Stimulated activated naive B cell treated with anti-CD40 and anti-IgM and Interleukin-4, amounts not matched to agents 10 μg/mL and 1 μg/mL and 100 μg/mL, for 72 hours (primary cell): ENCODE measurements at places on chromosomes 16 and 17.

- DNase-seq = no peak
Measured at GRCh38 chr16:27920391-27920891, 143.1 kb downstream of the GSG1L start.

DNA sequence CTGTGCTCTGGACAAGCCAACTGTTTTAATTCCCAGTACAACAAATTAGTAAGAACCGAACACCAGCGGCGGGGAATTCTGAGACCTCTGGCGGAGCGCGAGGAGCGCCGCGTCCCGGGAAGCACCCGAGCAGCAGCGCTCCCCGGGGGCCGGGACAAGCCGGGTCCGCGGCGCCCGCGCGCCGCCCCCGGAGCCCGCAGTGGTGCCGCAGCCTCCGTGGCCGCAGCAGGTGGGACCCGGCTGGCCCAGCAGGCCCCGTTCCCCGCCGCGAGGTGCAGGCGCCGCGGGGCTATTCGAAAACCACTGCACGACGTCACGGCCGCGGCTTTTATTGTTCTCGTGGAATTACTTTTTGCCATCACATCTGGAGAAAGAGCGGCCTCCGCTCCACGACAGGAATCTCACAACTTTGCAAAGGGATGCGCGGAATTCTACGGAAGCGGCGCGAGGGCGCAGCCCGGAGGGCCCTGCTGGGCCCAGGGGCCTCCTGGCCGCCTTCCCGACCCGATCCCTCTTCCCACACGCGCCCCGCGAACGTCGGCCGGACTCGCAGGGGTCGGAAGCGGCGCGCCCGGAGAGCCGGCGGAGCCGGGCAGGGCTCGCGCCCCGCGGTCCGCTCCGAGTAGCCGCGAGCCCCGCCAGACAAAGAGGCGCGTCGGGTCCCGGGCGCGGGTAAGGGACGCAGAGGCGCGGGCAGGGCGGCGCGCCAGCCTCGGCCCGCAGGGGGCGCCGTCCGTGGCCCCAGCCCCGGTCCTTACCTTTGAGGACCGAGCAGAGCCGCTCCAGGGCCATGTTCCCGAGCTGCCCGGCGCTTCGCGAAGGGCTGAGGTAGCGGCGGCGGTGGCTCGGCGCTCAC lies 696 bp downstream of the NETO2 start:
- peak; percentile 62 for DNase-seq

DNA sequence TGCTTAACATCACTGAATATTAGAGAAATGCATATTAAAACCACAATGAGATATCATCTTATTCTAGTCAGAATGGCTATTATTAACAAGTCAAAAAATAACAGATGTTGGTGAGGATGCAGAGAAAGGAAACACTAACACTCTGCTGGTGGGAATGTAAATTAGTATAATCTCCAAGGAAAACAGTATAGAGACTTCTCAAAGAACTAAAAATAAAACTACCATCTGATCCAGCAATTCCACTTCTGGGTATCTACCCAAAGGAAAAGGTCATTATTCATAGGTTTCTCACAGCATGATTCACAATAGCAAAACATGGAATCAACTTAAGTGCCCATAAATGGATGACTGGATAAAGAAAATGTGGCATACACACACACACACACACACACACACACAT lies 166.4 kb downstream of the CEP112 start:
- DNase-seq = no peak

GRCh38 chr16:14513389-14514107 lies 116.5 kb downstream of the PARN start:
- DNase-seq = no peak

GRCh38 chr17:33680472-33680871 lies 387.4 kb upstream of the ASIC2 start:
- DNase-seq = no peak

DNA sequence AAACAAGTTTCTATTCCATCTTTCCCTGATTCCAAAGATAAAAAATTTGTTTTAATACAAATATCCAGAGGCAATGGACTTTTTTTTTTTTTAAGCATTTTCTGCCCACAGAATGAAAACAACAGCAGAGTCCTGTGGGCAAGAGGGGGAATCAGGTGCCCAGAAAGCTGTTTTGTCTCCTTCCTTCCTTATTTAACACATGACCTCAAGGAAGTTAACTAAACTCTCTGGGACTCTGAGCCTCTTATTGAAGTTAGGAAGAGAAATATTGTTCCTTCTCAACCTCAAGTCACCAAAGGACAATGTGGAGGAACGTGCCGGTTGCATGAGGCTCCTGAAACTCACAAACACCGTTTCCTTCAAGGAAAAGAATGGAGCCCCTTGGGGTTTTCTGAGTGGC lies 34.9 kb downstream of the LITAF start:
- no peak for DNase-seq

GRCh38 chr17:63696381-63696961 lies 3.5 kb downstream of the LIMD2 start:
- DNase-seq = peak; percentile 46

GRCh38 chr16:88871349-88871702 lies 4.9 kb upstream of the PABPN1L start:
- no peak for DNase-seq

GRCh38 chr17:50605429-50605828 lies 29.3 kb upstream of the ABCC3 start:
- DNase-seq = no peak

- DNase-seq = no peak
Measured at GRCh38 chr16:2147981-2148671, at the start of gene RAB26. Gene RAB26, plus strand, starts transcription at chr16:2148625. Its CDS starts 159 bp downstream, at chr16:2148784.

DNA sequence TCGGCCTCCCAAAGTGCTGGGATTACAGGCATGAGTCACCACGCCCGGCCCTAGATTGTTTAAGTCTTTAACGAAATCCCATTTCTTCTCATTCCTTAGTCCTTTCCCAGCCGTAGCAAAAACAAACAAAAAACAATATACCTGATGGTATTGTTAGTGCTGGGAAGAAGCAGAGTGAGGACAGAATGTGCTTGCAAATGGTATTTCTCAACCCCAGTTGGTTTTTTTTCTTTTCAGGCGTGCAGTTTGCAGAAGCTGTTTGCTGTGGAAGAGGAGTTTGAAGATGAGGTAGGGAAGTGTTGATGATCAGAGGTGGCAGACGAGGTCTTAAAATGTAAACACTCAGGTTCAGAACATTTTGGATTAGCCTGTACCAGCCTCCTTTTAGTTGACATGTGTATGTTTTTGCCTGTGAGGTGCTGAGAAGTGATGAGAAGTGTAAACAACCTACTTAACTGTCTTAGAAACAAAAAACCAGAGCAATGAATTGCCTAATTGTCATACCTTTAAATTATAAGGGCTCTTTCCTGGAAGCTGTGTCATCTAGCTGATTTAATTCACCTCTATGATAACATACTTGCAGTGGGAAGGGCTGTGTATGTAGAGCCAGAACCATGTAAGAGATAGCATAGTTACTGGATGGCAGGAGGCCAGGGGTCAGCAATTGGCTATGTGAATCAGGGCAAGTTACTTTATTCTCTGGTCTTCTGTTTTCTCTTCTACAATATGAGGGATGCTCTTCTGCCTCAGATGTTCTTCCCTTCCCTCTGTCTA lies 3.4 kb downstream of the HROB start:
- no peak for DNase-seq

DNA sequence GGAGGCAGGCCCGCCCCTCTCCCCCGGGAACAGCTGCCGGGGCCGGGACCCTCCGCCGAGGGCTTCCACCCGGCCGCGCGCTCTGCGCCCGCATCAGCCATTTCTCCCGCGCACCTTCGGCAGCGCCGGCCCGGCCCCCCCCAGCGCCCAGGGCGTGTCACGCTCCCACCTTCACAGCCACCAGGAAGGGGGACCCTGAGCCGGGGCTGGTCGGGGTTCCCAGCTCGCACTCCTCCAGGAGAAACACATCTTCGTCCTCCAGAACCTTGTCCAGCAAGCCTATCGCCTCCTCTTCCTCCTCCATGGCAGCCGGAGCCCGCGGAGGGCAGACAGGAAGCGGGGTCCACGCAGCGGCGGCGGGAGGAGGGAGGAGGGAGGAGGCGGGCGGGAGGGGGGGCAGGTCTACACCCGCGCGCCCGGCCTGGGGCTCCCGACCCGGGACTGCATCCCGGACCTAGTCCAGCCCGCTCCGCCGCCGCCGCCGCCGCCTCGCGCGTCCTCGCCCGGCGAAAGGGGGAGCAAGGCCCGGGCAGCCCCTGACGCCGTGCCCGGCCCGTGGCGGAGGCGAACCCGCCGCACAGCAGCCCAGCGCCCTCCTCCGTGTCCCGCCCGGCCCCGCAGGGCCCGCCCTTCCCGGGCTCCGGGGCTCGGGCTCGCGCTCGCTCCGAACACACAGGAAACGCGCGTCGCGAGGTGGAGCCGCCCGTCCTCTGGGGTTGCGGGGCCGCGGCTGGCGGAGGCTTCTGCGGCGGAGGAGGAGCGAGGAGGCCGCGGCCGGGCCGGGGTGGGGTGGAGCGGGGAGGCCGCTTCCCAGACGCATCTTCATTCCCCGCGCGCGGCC lies 70.8 kb downstream of the ABR start:
- DNase-seq = no peak

DNA sequence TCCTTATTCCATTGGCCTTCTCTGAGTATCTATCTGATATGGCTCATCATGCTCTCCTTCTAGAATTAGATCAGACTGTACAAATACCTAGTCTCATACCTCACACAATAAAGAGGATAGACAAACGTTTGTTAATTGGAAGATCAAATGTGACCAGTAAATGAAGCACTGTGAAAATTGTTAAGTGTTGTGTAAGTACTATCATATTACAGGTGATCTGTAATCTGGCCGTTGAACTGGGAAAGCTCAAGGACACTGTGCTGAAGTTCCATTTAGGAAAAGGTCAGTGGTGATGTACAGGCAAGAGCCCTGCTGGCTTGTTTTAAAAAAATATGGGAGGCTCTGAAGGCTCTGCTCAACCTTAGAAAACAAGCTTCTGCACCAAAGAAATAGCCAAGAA lies 38.5 kb upstream of the CORO6 start:
- no peak for DNase-seq

GRCh38 chr16:67989322-67990017 lies 9.2 kb upstream of the DPEP3 start:
- DNase-seq = no peak

DNA sequence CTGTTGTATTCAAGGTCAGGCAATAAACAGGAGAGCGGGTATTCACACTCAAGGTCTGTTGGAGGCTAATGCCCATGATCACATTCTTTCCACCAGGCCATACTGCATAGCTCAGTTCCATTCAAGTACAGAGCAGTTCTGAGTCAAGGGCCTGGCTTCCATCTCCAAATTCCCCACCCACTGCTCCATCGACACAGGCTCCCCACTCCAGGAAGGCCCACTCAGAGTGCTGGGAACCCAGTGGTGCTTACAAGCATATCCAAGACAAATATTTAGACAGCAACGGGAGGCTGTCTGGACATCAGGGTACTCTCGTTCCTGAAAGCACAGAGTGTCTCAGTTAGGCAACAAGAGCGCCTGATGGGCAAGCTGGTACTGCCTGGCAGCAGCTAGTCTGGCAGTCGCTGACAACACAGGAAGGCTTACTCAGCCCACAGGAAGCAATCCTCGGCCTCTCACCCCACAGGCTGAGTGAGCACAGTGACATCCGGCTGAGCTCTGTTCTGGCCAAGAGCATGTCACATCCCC lies 40.9 kb downstream of the RFFL start:
- DNase-seq = peak; percentile 29

DNA sequence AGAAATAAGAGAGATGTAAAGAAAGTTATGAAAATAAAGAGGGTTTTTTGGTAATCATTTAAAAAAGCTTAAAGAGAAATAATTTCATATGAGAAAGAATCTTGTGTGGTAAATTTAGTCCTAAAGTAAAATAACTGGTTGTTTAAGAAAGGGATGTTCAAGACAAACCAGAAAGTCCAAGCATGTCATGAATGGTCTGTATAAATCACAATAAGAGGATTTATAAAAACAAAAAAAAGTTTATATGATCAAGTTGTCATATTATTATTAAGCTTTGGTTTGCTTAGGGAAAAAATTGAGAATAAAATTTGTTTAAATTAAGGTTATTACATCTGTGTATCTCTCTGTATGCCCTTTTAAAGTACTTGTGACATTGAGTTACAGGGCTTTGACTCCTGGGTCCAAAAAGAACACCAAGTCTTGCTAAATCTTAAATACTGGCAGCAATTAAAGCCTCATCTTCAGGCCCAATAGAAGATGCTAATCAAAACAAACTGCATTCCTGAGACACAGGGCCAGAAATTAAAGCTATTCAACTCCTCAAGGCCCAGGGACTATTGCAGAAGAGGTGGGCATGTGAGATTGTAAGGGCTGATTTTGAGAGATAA lies 15.6 kb upstream of the TRIM25 start:
- no peak for DNase-seq

DNA sequence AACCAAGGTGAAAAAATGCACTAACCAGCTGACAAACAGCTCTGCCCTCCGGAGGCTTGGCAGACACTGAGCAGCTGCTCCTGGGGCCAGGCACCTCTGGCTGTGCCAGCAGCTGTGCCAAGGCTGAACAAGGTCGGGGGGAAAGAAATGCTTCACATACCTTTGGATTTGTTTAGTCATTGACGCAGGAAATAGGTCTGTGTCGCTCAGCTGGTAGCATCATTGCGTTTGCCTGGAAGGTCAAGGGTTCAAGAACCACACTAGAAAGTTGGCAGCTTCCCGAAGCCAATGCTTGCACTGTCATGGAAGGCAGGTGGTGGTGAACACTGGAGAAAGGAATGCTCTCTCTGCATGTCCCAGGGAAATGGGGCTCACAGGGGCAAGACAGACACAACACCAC lies 63.5 kb downstream of the PCTP start:
- no peak for DNase-seq

DNA sequence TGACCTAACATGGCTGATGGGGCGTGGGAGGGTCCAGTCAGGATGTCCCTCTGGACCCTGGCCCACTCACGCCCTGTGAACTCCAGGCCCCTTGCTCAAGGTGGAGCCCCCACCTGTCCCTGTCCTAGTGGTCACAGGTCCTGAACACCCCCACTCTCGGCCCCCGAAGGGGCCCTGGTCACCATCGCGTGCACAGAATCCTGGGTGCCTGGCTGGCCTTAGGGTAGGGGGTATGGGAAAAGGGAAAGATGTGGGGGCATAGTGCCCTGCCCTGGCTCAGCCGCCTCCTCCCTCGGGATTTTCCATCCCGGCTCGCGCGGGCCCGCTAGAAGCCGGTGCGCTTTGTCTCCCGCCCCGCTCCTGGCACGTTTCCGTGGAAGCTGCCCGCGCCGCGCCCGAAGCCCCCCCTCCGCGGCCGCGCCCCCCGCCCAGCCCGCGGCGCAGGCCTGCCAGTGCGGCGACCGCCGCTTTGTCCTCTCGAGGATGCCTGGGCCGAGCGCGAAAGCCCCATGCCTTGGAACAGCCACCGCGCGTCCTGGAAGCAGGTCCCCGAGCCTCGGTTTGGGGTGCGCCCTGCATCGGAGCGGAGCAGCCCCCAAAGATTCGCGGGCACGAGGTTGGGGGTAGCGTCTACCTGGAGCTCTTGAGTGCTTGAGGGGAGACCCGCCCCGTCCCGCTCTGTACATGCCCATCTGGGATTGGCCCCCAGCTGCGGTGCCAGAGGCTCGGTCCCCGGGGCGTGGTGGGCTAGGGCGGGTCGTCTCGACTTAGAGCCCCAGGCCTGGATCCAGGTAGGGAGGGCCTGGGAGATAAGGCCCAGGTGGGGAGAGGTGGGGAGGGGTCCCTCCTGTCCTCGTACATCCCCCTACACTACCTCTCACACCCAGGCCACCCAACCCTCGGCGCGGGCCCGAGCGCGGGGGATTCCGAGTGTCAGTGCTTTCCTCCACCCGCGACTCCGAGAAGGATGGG lies 1.3 kb downstream of the SMPD3 start:
- no peak for DNase-seq

- DNase-seq = no peak
Measured at GRCh38 chr16:27781981-27782880, 232.3 kb downstream of the KATNIP start.
